ENCODE measurements at places on chromosomes 5 and 9.

DNA sequence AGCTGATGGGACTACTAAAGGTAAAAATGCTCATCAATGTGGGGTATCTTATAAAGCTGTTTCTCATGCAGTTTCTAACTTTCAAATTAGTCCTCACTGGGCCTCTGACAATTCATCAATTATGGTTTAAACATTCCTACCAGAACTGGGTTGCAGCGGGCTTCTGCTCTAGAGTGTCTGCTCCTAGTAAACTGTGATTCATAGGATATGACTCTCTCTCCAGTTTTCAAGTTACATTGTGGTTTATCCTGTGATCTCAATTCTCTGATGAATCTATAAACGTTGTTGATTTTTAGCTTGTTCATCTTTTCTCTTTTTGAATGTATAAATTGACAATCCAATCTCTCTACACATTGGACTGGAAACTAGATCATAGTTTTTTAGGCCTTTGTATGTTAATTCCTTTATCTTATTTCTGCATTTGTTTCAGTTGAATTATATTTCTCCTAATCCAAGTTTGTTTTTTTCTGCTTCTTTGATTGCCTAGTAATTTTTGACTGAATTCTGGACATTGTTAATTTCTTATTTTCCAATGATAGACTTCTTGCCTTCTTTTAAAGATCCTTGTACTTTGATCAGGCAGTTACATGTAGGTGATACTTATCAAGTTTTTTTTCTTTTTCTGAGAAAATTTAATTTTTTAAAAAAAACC is 822.6 kb downstream of the TLE1 start:
- DNase-seq = no peak
- H3K27me3 ChIP-seq = no peaks in the 10 kb centered on the region
- no peak overlapping the region for H3K27ac ChIP-seq
- no peaks in the 10 kb centered on the region for H3K36me3 ChIP-seq

DNA sequence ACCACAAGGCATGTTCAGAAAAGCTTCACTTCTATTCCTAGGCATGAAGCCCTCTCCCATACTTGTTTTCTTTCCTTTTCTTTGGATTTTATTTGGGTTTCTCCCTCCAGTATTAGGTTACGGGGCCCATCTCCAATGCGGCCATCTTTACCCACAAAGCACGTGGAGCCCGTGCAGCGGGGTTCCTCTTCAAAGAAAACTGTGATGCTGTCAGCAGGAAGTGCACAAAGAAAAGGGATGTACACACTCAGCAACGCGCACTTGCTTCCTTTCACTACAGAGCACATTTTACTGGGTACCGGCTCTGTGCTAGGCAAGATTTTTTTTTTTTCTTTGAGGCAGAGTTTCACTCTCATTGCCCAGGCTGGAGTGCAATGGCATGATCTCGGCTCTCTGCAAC is 106.6 kb downstream of the COL23A1 start:
- peak overlapping the region; percentile 62 for H3K27ac ChIP-seq
- H3K27me3 ChIP-seq = no peaks in the 10 kb centered on the region
- no peaks in the 10 kb centered on the region for H3K36me3 ChIP-seq

GRCh38 chr5:124652892-124653441 is 93.5 kb downstream of the ZNF608 start:
- no peak overlapping the region for H3K27ac ChIP-seq
- H3K4me1 ChIP-seq = peaks cover 15% of the 10 kb centered on the region
- H3K27me3 ChIP-seq = peaks cover 48% of the 10 kb centered on the region
- no peak for DNase-seq
- no peak overlapping the region for H3K4me3 ChIP-seq

DNA sequence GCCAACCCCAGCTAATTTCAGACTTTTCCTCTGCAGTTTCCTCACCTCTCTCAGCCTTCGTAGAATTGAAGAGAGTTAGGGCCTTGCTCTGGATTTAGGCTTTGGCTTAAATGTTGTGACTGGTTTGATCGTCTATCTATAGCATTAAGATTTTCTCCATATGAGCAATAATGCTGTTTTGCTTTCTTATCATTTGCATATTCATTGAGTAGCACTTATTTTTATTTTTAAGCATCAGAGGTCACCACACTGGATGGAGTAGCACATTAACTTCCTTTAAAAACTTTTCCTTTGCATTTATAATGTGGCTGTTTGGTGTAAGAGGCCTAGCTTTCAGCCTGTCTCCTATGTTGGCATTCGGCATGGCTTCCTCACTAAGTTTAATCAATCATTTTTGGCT is 12.6 kb upstream of the PCBD2 start:
- no peaks in the 10 kb centered on the region for H3K27me3 ChIP-seq
- H3K27ac ChIP-seq = no peak overlapping the region
- H3K36me3 ChIP-seq = peaks cover 30% of the 10 kb centered on the region

- no peak overlapping the region for H3K4me3 ChIP-seq
- peak overlapping the region; percentile 13 for H3K27ac ChIP-seq
- no peak for DNase-seq
- H3K27me3 ChIP-seq = no peaks in the 10 kb centered on the region
- no peaks in the 10 kb centered on the region for H3K36me3 ChIP-seq
Measured at GRCh38 chr5:142862594-142862993, 92.4 kb downstream of the ARHGAP26 start.

- no peak overlapping the region for H3K4me3 ChIP-seq
- H3K4me1 ChIP-seq = no peaks in the 10 kb centered on the region
- H3K36me3 ChIP-seq = no peaks in the 10 kb centered on the region
- no peaks in the 10 kb centered on the region for H3K27me3 ChIP-seq
Measured at GRCh38 chr5:98360548-98360947, 412.9 kb upstream of the RGMB start.

GRCh38 chr5:98227489-98227888 is 546.0 kb upstream of the RGMB start:
- no peaks in the 10 kb centered on the region for H3K4me1 ChIP-seq
- H3K27ac ChIP-seq = no peak overlapping the region
- DNase-seq = no peak
- no peaks in the 10 kb centered on the region for H3K36me3 ChIP-seq

GRCh38 chr9:34710023-34710422 is at the start of gene CCL21:
CCL21 (minus strand) TSS chr9:34710136; CDS start chr9:34710066, 70 bp downstream.
- H3K36me3 ChIP-seq = no peaks in the 10 kb centered on the region
- H3K27ac ChIP-seq = no peak within 1 kb of the TSS
- H3K27me3 ChIP-seq = peaks cover 6% of the 10 kb centered on the region
- no peak within 1 kb of the TSS for H3K4me3 ChIP-seq
- no peak for DNase-seq

- no peaks in the 10 kb centered on the region for H3K27me3 ChIP-seq
- no peak overlapping the region for H3K4me3 ChIP-seq
- peaks cover 22% of the 10 kb centered on the region for H3K4me1 ChIP-seq
- no peak for DNase-seq
- no peaks in the 10 kb centered on the region for H3K36me3 ChIP-seq
Measured at GRCh38 chr9:105118636-105119035, 125.8 kb upstream of the SLC44A1 start.

DNA sequence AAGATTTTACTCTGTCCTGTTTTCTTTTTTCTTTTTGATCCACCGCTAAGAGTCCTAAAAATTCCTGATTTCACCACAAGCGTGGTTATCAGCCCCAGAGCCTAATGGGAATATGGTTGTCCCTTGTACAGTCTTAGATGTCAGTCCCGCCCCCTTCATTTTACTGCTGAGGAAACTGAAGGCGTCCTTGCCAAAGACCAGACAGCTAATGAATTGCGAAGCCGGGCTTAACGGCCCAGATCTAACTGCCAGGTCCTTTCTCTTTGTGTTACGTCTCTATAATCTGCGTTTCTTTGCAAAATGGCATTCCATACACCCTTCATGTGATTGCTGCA is 497 bp downstream of the NSA2 start:
- peak overlapping the region; percentile 98 for H3K4me3 ChIP-seq
- H3K4me1 ChIP-seq = peaks cover 9% of the 10 kb centered on the region
- peak overlapping the region; percentile 88 for H3K27ac ChIP-seq
- peaks cover 7% of the 10 kb centered on the region for H3K36me3 ChIP-seq
- no peaks in the 10 kb centered on the region for H3K27me3 ChIP-seq
- peak; percentile 2 for DNase-seq

- H3K36me3 ChIP-seq = no peaks in the 10 kb centered on the region
- no peak for DNase-seq
- H3K27me3 ChIP-seq = no peaks in the 10 kb centered on the region
- H3K27ac ChIP-seq = no peak overlapping the region
- H3K4me3 ChIP-seq = no peak overlapping the region
- H3K4me1 ChIP-seq = peaks cover 8% of the 10 kb centered on the region
Measured at GRCh38 chr5:1176473-1177391, 24.7 kb upstream of the SLC6A19 start.

DNA sequence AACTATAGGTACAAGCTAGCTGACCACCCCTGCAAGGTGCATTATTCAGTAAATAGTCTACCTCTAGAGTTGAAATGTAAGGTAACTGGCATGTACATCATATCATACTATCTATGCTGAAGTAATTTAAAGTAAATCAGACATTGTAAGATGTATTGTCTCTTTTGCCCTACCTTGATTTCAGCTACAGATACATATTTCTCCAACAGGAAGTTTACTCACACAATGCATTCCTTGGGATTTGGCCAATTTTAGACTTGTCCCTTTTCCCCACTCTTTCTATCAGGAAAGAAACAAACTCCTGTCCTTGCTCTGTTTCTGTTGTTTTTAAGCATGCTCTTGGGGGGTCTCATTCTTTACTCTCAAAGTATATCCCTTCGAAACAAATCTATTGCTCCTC is 58.5 kb upstream of the TSLP start:
- H3K4me3 ChIP-seq = no peak overlapping the region
- H3K36me3 ChIP-seq = no peaks in the 10 kb centered on the region
- H3K27me3 ChIP-seq = no peaks in the 10 kb centered on the region
- H3K27ac ChIP-seq = no peak overlapping the region
- DNase-seq = no peak
- H3K4me1 ChIP-seq = no peaks in the 10 kb centered on the region

DNA sequence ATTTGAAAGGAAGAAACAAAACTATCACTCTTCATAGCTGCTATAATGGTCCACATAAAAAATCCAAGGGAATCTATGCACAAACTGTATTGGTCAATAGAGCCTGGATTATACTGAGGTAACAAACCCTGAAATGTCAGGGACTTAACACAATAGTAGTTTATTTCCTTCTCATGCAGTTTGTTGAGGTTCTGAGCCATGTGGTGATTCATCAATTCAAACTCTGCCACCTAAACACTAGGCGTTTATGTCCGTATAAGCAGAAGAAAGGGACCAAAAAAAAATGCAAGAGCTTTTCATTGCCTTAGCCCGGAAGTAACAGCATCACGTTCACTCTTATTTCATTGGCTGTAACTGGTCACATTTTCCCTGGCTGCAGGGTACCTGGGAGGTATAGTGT is 464.7 kb downstream of the ZSWIM6 start:
- H3K4me1 ChIP-seq = no peaks in the 10 kb centered on the region
- no peaks in the 10 kb centered on the region for H3K27me3 ChIP-seq
- no peak overlapping the region for H3K4me3 ChIP-seq
- no peak overlapping the region for H3K27ac ChIP-seq
- no peaks in the 10 kb centered on the region for H3K36me3 ChIP-seq
- DNase-seq = no peak

DNA sequence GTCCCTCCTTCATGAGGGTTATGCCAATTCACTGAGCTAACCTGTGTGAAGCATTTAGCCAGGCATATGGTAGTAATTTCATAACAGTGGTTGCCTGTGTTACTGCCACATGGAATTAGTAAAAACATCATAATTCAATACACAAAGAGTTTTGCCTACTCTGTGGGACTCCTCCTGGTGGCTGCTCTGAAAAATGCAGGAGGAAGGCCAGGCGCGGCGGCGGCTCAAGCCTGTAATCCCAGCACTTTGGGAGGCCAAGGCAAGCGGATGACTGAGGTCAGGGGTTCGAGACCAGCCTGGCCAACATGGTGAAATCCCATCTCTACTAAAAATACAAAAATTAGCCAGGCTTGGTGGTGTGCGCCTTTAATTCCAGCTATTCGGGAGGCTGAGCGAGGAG is 547.3 kb downstream of the CDK5RAP2 start:
- H3K27me3 ChIP-seq = no peaks in the 10 kb centered on the region
- no peaks in the 10 kb centered on the region for H3K36me3 ChIP-seq
- no peak for DNase-seq

- no peaks in the 10 kb centered on the region for H3K27me3 ChIP-seq
- no peaks in the 10 kb centered on the region for H3K36me3 ChIP-seq
- H3K4me3 ChIP-seq = no peak overlapping the region
- H3K27ac ChIP-seq = no peak overlapping the region
- DNase-seq = no peak
- no peaks in the 10 kb centered on the region for H3K4me1 ChIP-seq
Measured at GRCh38 chr5:179370490-179371120, 25.3 kb upstream of the ADAMTS2 start.

- no peaks in the 10 kb centered on the region for H3K4me1 ChIP-seq
- DNase-seq = no peak
- H3K4me3 ChIP-seq = no peak overlapping the region
- H3K27ac ChIP-seq = no peak overlapping the region
- H3K27me3 ChIP-seq = no peaks in the 10 kb centered on the region
Measured at GRCh38 chr9:94758880-94759279, 32.4 kb downstream of the AOPEP start.

DNA sequence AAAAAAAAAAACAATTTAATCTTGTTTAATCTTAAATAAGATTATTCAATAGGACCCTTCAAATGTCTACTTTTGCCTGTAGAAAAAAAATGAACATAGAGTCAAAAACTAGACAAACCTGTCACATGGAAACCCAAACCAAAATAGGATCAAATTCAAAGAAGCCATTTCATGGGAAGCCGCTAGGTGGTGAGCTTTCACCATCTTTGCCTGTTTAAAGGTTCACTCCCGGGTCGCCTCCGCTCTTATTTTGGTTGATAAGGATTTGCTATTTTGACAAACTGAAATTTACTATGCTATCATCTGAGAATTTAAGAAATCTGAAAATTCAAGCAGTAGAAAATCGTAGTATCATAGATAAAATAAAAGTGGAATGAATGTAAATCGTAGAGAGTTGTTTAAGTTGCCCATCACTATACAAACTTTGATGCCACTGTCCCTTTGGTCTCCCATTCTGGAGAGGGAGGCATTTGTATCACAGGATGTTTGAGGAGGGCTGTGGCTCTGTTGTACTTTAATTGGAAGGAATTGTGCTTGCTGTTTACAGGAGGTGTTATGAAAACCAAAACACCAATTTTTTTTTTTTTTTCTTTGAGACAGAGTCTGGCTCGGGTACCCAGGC is 43.5 kb upstream of the DNAH5 start:
- DNase-seq = peak; percentile 42
- peaks cover 2% of the 10 kb centered on the region for H3K27me3 ChIP-seq
- H3K4me1 ChIP-seq = no peaks in the 10 kb centered on the region
- H3K4me3 ChIP-seq = no peak overlapping the region

- H3K4me1 ChIP-seq = no peaks in the 10 kb centered on the region
- H3K27ac ChIP-seq = peak overlapping the region; percentile 58
- H3K27me3 ChIP-seq = no peaks in the 10 kb centered on the region
Measured at GRCh38 chr5:172730981-172731679, 39.9 kb downstream of the DUSP1 start.

Data from thymus (tissue), 14 donors.